ENCODE measurements at places on chromosomes 12 and 14.
A peak's percentile ranks its signal among the peaks of the same experiment; 100 is the strongest.

GRCh38 chr12:54349679-54350078, 14.6 kb downstream of the GPR84 start:
- no peak for DNase-seq

- DNase-seq = peak; percentile 54
Observed at GRCh38 chr12:124994437-124994975, 1.1 kb downstream of the BRI3BP start.

GRCh38 chr12:115078334-115078733, 394.4 kb upstream of the TBX3 start:
- no peak for DNase-seq

DNA sequence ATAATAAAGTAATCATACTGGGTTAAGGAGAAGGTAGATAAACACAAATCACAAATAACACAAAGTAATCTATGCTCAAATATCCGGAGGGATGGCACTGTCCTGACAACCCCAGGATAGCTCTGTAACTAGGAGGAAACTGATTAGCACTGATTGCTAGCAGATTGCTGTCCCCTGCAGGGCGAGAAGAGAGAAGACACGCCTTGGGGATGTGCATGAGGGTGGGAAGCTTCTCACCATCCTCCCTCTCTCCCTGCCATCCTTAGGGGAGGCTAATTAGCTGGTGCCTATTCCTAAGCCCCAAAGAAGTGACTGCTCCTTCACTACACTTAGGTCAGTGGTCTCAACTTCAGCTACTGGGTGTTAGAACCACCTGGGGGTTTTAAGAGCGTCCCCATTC, 27.0 kb upstream of the TMEM260 start:
- no peak for DNase-seq

GRCh38 chr14:23056145-23056955, 970 bp downstream of the CDH24 start:
- peak; percentile 83 for DNase-seq

DNA sequence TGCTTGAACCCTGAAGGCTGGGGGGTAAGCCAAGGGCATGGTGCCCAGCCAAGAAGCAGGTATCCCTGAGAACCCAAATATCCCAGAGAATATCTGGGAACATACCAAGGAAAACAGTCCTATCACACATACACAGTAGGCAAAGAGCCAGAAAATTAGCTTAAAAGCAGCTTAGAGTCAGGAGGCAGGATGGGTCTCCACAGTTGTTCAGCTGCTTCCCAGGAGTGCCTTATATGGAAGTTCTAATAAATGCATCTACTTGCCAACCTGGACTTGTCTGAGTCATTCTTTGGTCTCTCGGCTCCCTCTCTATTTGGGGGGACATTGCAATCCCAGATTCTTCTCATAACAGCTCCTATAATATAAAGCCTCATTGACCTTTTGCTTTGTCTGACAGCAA, 9.0 kb upstream of the GPR135 start:
- no peak for DNase-seq

DNA sequence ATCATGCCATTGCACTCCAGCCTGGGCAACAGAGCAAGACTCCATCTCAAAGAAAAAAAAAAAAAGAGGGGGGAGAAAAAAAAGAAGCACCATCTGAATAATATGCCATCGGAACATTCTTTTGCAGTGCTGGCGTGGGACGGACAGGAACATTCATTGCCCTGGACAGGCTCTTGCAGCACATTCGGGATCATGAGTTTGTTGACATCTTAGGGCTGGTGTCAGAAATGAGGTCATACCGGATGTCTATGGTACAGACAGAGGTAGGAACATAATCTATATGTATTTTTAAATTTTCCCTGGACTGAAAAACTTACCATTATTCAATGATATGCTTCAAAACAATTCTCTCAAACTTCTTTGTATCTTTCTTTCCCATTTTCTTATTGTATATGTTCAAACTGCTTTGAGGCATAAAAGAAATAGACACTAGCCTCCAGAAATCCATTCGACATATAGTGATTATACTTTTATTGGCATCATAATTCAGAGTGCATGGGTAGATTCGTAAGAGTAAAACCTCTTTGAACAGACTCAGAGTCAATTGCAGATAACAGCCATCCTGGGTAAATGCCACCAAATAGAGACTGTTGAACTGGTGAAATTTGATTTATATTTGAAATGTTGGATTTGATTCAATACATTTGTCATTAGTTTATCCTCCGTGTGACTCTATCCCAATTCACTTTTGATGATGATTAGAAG, 199.7 kb downstream of the EPS8 start:
- DNase-seq = no peak

DNA sequence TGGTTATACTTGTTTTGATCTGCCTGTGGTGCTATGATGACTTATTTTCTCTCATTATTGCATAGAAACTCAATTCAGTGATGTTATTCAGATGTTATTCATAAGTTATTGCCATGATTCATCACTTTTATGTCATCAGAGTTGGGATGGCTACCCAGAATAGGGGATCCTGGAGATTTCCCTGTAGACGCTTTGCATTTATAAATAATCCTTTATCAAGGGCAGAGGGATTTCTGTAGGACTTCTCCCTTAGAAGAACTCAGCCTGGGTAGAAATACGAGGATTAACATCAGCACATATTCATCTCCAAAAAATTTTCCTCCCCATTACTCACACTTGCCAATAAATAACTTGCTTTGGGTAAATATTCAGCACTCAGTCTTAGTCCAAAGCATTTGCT, 4.9 kb downstream of the GPRC5A start:
- no peak for DNase-seq

- DNase-seq = no peak
Observed at GRCh38 chr12:20264608-20265114, 103.7 kb upstream of the PDE3A start.

DNA sequence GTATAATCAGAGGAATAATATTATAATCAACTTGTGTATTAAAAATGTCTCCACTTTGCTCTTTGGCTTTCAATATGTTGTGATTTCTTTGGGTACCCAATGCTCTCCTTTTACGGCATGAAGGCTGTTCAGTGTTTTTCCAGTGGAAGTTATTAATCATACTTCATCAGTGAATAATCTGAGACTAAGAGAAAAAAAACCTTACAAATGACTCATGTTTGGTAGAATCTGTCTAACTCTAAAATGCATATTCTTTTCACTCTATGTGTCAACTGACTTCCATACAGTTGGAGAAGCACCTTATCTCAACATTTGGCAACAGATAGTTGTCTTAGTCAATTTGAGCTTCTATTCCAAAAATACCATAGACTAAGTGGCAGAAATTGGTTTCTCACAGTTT, 82.2 kb downstream of the PTPRO start:
- DNase-seq = no peak

GRCh38 chr12:16112612-16113560, 164.6 kb downstream of the SLC15A5 start:
- DNase-seq = no peak

DNA sequence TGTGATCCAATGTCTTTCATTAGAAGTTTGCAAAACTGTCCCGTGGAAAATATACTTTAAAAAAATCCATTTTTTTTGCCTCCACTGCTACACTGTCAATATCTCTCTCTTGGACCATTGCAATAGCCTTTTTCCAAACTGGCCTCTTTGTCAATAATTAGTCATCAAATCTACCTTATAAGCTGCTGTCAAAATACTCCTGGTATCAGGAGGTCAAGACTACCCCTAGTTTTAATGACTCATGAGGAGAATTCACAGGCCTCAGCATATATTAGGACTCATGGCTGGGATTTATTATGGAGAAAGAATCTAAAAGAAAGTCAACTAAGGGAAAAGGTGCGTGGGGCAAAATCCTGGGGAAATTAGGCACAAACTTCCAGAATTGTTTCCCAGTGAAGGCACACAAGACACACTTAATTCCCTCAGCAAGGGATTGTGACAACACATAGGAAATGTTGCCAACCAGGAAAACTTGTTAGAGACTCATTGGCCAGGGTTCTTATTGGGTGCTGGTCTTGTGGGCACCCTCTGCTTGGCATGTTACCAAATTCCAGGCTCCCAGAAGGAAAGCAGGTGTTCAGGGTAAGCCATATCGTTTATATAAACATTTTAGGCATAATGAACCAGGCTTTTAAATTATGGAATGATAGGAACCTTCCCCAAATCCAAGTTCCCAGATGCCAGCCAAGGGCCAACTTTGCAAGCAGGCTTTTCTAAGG, 56.1 kb downstream of the TMEM117 start:
- no peak for DNase-seq

DNA sequence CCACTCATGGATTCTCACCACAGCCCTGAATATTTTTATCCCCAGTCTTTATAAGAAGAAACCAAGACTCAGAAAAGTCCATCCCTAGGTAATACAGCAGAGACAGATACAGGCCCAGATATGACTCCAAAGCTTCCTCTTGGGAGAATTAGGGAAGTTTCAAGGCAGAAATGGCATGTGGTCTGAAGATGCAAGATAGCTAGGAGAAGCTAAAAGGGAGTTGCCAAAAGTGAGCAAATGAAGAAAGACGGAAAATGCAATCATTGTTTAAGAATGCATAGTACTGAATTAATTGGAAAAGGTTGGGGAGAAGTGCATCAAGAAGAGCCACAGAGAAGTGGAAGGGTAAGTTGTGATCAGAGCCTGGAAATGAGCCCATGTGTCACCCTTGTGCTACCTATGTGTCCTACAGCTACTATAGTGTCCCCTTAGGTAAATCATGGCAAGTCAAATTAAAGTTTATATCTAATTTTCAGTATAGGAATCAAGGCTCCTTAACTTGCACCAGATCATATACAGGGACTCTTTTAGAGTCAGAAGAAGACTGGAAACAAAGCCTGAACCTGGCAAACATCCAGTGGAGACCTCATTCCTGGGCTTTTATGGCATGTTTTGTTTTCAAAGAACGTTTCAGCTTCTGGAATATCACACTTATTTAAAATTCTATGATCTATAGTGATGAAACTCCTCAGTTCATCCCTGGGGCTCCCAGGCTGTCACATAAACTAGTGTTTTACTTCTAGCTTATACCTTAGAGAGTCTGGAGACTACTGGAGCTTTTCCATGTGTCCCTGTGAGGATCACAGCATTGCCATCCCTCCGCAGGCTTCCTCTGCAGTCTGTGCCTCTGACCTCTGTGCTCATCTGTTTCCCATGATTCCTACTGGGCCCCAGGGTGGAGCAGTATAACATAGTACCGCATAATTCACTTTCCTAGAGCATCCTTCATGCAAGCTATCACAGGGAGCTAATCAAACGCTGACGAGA, 189.0 kb upstream of the CDKN3 start:
- no peak for DNase-seq

GRCh38 chr12:57128519-57129247, 400 bp downstream of the LRP1 start:
- DNase-seq = no peak

- DNase-seq = no peak
Observed at GRCh38 chr14:22106700-22107697, 433.4 kb upstream of the OR4E1 start.

- DNase-seq = no peak
Observed at GRCh38 chr12:32398181-32398580, 1.2 kb upstream of the FGD4 start.

- no peak for DNase-seq
Observed at GRCh38 chr12:4526923-4527546, 11.7 kb upstream of the RAD51AP1 start.

DNA sequence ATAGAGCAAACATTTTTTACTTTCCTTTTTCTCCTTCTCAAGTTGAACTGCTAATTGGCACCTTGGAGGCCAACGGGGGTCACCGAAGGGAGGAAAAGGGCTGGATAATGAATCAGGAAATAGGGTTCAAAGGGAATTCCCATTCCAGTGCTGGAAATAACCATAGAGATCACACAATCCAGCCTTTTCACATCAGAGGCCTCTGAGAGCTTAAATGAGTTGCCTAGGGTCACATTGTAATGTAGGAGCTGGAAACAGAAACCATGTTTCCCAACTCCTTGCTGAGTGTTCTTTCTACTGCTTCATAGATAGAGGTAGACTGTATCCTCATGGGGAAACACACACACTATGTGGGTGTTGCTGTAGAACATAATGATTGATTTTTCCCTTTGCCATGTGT, 60.6 kb upstream of the DDHD1 start:
- DNase-seq = no peak

DNA sequence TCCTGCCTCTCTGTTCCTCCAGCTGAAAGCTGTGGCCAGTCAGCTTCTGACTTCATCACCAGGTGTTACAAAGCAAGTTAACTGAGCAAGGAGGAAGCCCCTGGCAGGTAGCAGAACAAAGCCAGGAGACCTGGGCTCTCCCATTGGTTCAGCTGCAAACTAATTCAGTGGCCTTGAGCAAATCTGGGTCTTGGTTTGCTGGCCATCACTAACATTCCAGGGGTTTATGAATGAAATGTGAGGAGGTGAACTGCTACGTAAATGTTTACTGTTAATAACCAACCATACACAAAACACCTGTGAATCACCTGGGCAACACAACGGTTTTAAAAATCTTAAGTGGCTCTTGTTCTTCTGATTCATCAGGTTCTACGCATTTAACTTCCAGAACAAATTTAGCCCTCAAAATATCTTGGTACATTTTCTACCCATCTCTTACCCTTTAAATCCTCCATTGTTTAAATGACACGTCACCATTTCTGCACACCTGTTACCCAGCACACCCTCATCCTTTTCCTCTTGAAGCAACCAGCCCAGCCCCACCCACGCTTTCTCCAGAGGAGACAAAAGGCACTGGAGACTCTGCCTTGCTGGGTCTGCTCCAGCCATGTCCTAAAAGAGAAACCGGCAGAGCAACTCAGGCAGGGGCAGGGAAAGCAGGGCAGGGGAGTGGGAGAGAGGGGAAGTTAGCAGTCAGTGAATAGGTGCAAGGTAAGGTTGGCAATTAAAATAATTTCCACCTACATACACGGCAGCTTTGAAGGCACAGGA, 49.3 kb upstream of the TSPAN11 start:
- peak; percentile 18 for DNase-seq

DNA sequence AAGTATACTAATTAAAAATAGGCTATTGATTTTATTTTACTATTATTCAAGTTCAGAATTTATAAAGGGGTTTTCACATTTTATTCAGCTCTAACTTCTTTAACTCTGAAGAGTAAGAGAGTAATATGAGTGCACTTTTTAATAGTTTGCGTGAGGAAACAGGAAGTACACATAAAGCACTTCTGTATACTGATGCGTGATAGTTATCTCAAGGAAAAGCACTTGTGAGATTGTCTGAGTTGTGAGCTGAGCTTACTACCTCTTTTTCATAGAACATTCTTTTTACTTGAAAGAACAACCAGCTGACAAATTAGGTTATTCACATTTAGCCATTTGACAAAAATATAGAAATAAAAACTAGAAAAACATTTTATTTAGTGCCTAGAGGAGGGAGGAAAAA, 1.9 kb downstream of the RAD51AP1 start:
- no peak for DNase-seq

DNA sequence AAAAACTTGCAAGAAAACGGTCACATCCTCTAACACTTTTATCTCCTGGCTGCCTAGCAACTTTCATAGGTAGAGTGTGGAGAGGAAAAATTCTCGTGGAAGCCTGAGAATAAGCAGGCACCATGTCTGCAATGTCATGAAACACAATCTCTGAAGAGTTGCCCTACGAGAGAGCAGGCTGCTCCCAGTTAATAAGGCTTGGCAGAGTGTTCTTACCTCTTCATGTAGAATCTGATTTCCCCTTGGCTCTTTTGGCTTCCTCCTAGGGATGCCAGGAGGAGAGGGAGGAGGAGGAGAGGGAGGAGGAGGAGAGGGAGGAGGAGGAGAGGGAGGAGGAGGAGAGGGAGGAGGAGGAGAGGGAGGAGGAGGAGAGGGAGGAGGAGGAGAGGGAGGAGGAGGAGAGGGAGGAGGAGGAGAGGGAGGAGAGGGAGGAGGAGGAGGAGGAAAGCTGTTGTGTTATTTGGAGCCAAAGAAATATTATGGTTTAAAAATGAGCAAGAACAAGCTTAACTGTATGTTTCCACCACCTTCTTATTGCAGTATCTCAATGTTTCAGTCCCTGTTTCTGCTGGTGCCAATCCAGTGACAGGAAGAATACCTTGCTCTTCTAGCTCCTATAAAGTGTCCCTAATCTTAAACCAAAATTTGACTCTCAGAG, 52.9 kb downstream of the EGLN3 start:
- no peak for DNase-seq
